ENCODE measurements at places on chromosomes 4 and X.
A peak's percentile ranks its signal among the peaks of the same experiment; 100 is the strongest.

GRCh38 chrX:128781506-128781905, 729.3 kb upstream of the ACTRT1 start:
- DNase-seq, result peak; percentile 21

- no peak for DNase-seq
Measured at GRCh38 chrX:12887141-12887540, 19.3 kb upstream of the TLR8 start.

DNA sequence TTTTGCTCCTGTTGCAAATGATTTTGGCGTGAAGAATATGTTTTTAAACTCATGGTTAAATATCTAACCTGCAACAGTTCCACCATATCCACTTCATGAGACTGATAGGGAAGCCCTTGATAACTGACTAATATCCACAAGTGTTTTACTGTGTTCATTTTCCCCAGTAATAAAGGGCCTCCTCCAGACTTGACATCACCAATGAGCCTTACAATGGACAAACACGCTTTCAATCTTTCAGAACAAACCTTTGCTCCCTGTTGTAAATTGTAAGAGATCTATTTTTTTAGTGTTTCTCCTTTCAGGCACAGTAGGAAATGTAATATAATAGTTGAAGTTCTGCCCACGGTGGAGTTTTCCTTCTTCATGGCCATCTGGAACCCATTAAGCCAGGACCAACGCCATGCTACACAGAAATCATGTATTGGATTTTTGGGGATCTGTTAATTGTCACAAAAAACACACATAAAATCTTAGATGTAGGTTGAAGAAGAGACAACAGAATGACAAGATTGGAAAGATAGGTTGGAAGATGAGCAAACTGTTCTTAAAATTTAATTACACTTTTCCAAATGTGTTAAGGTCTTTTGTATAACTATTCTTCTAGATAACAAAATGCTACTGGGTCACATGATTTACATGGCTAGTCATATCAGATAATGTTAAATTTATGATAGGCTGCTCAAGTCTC, 1030.1 kb downstream of the FSTL5 start:
- DNase-seq, result no peak

GRCh38 chr4:180665994-180666824, 1577.0 kb upstream of the TENM3 start:
- DNase-seq, result peak; percentile 72

GRCh38 chr4:148868191-148868590, 426.0 kb upstream of the NR3C2 start:
- no peak for DNase-seq

GRCh38 chr4:8177552-8177951, 18.9 kb upstream of the ABLIM2 start:
- DNase-seq, result no peak

GRCh38 chrX:46404774-46405173, 140.4 kb downstream of the ZNF674 start:
- DNase-seq, result no peak

DNA sequence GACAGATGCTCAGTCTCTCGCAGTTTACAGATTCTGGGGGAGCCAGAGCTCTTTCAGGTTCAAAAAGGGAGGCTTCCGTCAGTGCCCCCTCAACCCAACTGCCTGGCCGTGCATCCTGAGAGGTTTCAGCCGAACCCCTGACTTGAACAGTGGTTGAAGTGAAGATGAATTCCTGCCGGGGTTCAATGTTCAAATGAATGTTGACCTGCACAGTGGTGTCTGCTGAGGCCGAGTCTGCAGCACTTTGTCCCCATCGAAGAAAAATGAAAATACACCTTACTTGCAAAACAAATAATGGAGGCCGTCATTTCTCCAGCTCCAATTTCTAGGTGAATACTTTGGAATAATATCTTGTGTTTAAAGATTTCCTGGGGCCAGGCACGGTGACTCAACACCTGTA, 33.7 kb downstream of the GYG2 start:
- no peak for DNase-seq

DNA sequence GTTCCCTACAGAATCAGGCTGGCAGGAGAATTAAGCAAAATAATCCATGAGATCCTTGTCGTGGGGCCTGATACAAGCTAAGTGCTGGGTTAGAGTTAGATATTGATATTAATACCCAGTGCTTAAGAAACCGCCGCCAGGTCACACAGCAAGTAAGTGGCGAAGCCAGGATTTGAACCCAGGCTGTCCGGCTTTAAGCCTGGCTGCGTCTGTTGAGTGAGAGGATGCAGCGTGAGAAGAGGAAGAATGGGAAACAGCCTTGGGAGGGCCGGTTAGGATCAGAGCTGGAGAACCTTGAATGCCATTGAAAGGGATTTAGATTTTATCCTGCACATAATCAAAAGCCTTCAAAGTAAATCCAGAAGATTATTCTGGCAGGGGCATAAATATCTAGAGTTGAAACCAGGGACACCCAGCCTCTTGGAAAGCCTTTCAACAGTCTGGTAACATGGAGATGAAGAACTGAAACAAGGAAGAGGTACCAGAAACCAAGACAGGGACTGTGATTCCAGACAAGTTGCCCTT, 64.8 kb upstream of the HELT start:
- no peak for DNase-seq

- DNase-seq, result no peak
Measured at GRCh38 chr4:126341927-126342326, 1027.2 kb downstream of the FAT4 start.

DNA sequence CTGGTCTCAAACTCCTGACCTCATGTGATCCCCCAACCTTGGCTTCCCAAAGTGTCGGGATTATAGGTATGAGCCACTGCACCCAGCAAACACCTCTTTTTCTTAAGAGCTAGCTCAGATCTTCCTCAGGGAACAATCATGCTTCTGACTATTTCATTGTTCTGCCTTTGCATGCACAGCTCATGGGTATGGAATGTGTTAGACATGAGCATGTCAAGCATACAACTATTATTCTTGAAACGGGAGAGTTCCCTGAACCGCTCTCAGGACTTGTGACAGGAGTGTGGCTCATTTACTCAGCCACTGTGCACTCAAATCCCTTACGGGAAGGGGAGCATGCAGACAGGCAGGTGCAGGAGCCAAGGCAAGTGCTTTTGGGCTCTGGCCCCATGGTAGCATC, 231.7 kb upstream of the TAPT1 start:
- no peak for DNase-seq

DNA sequence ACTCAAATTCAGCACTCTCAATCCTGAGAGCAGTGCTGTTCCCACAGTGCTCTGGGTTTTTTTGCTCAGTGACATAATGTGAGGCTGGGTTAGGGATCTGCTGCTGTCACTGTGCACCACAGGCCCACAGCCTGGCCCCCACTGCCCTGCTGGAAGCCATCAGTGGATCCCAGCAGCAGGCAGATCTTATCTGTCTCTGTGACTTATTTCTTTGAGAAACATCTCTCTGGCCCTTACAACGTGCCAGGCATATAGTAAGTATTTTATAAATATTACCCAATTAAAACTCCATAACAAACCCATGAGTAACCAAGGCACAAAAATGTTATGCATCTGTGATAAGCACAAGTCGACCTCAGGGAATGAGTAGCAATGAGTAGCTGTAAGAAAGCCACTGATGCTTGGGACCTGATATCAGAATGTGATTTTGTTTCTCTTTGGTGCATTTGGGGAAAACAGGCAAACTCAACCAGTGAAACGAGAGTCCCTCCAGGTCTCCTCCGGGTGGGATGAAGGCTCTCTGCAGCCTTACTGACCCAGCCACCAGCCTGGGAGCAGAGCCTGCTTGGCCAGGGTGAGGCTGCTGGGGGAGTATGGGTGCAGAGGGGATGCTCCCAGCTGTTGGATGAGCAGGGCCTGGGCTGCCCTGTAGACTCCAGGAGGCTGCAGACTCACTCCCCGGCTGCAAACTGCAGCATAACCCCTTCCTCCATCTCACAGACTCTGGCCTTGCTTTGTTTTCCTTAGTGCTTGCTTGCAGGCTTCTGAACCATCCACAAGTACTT, 172.7 kb upstream of the LNX1 start:
- DNase-seq, result no peak

DNA sequence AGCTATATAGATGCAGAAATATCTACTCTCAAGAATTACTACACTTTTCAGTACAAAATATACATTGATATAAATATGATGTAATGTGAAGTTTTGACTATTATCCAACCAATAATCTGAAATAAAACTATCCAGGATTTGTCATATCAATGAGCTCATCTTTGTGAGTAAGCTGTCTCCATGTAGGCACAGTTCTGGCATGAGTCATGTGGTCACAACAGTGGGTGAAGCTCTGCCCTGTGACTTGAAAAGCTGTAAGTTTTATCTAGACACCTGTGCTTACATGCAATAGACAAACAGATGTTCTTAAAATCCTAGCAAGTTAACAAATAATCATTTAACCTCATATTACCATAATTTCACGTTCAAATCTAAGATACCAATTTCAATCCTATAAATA, 192.7 kb downstream of the GABRG1 start:
- no peak for DNase-seq

DNA sequence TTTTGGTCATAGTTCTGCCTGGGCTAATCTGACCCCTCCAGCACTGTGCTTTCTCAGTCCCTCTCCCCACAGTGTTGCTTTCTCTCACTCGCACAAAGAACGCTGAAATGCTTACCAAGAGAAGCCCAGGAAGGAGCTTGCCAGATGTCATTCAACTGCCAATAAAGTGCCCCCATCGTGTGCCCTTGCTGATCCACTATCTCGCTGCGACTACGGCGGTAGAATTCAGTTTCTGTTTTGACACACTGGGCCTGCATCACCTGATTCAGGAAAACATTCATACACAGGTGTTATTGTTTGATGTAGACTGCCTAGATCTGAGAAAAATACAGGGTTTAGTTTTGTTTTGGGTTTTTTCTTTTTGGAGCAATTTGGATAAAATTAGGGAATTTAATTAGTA, 121.2 kb downstream of the MANBA start:
- no peak for DNase-seq

- DNase-seq, result no peak
Measured at GRCh38 chr4:36286481-36286871, 5.1 kb downstream of the DTHD1 start.

- DNase-seq, result no peak
Measured at GRCh38 chrX:150842198-150842685, 56.2 kb downstream of the CD99L2 start.

GRCh38 chrX:40172401-40173142, 74.8 kb upstream of the BCOR start:
- DNase-seq, result no peak

GRCh38 chr4:150140774-150141400, 62.6 kb downstream of the DCLK2 start:
- no peak for DNase-seq

GRCh38 chr4:176149680-176150355, 45.6 kb downstream of the SPATA4 start:
- DNase-seq, result no peak

GRCh38 chrX:151974336-151975227, at the start of gene GABRE:
TSS of gene GABRE (minus strand) at chrX:151974676. CDS start at chrX:151974625, 51 bp downstream.
- peak; percentile 69 for DNase-seq

GRCh38 chr4:1725521-1725920, 4.2 kb downstream of the TACC3 start:
- no peak for DNase-seq

All from iPS-NIHi11 (cell line).